Stimulated activated CD4-positive, alpha-beta T cell treated with anti-CD3 and anti-CD28 coated beads, TNF-alpha, amount 100 ng/mL, for 1 hour (primary cell): ENCODE measurements at places on chromosomes 5 and 9.
A peak's percentile ranks its signal among the peaks of the same experiment; 100 is the strongest.

- DNase-seq, result no peak
Observed at GRCh38 chr5:59661954-59662615, 231.4 kb downstream of the PDE4D start.

DNA sequence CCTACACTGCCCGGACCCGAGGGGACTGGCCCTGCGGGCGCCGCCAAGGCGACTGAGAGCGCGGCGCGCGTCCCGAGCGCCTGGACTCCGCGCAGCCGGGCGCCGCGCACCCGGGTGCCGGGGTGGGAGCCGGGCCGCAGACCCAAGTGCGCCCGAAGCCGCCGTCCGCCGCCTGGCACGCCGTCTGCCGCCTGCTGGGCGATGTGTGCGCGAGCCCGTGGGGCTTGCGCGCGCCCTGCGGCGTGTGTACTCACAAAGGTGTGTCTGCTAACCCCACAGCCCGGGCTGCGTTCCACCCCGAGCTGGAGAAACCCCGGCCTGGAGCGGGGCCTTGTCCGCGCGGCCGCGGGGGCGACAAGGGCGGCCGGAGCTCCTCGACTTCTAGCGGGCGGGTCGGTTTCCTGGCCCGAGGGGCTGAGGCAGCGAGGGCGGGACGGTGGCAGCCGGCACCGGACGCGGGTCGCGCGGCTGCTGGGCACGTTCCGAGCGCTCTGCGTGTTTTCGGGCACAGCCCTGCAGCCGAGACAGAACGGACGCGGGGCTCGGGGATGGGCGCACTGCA lies 1.1 kb upstream of the ZSWIM6 start:
- peak; percentile 56 for DNase-seq

GRCh38 chr9:87606841-87607521 lies 109.3 kb downstream of the DAPK1 start:
- DNase-seq, result no peak

DNA sequence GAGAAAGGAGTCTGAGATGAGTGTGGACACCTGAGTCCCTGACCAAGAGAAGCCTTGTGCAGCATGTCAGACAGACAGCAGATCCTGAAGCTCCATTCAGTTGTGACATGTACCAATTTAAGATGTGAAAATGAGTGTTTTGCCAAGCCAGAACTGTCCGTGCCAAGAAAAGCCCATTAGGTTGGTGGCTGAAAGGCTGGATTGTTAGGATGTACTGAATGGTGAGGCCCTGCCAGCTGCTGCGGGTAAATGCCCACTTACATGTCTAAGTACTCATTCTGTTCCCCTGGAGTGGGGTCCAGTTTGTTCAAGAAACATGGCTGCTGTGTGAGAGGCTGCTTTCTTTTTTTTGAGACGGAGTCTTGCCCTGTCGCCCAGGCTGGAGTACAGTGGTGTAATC lies 14.6 kb downstream of the DAPK1 start:
- no peak for DNase-seq

DNA sequence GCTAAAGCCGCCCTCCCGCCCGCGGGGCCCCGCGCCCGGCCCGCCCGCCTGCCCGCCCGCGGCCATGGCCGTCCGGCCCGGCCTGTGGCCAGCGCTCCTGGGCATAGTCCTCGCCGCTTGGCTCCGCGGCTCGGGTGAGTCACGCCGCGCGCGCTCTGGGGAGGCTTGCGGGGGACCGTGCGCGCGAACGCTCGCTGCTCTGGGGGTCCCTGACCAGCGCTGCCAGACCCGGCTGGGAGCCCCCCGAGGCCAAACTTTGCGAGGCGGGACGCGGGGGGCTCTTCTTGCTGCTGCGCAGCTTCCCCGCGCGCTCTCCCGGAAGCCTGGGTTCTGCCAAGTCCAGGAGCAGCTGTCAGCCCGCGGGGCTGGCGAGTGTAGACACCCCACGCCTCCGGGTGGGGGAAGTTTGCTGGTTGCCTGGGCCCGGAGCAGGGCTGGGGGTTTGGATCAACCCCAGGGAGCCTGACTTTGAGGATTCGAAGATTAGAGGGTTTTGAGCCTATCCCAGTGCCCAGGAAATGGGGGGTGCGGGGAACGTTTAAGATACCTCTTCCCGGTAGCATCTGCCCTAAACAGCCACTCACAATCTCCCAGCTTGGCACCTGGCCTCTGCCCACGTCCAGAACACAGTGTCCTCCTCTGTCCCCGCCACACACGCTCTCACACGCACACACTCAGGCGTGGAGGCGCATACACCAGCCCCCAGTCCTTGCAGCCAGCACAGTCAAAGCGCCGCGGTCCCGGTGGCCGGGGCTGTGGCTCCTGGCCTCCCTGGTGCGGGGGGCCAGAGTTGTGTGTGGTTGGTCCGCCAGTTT lies 535 bp downstream of the UNC5A start:
- no peak for DNase-seq

- no peak for DNase-seq
Observed at GRCh38 chr5:43078956-43079355, 38.8 kb upstream of the ANXA2R start.

DNA sequence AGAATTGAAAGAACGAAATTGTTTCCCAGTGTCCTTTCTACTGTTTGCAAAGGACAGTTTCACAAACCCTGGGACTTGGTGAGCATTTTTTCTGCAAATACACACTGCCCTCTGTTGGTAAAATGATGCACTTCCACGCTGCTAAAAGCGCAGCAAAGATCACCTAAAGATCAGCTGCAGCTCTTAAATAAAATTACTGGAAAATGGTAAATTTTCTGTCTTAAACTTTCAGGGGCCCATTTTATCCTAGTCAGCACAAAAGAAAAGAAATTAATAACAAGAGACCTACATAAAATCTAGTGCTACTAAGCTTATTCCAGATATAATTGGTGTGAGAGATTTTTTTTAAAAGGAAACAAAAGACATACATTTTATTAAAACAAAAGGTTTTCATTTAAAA lies 566.0 kb downstream of the CAAP1 start:
- no peak for DNase-seq

DNA sequence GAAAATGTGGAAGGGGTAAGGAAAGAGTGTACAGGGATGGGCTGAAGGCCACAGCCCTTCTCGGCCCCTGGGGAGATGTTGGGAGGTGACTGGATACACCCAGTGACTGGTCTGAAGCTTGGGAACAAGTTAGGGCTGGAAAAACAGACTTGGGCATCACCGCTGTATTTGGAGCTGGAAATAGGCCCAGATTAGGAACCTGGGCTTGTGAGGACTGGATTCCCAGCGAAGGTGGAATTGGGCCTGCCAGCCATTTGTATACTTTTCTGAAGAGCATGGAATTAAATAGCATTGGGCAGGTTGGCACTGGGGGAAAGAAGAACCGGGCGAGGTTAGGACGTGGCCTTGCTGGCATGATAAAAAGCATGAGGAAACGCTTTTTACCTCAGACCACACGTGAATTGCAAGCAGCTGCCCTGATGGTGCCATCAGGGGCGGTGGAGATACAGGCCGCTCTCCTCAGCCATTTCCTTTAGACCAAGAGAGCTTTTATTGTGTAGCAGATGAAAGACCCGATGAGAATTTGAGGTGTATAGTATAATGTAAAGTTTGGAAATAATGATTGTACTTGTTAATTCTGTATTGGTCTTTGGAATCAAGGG lies 37.8 kb downstream of the OTULIN start:
- DNase-seq, result no peak

DNA sequence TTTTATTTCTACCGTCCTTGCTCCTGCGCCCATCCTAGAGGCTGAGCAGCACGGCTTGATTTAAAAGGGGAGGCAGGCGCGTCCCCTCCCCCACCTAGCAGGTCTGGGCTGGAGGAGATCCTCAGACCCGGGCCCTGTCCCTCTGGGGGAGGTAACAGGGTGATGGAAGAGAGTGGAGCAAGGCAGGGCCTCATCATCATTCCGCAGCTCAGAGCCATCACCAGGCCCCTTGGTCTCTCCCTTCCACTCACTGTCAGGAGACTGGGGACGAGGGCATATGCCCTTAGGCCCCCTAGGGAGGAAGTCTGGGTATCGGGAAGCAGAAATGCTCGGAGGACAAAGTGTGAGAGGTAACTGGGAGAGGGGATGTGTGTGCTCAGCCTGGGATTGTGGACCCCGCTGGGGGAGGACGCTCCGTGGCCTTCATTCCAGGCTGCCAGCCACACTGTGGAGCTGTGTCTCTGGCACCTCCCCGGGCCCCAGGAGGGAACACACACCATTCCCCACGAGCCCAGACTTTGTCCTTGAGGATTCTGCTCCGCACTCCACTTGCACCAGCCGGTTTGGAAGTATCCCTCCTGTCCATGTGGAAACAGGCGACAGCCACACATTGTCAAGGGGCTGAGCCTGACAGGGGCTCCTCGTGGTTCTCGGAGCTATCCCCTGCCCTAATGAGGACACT lies 761 bp downstream of the REEP2 start:
- no peak for DNase-seq

DNA sequence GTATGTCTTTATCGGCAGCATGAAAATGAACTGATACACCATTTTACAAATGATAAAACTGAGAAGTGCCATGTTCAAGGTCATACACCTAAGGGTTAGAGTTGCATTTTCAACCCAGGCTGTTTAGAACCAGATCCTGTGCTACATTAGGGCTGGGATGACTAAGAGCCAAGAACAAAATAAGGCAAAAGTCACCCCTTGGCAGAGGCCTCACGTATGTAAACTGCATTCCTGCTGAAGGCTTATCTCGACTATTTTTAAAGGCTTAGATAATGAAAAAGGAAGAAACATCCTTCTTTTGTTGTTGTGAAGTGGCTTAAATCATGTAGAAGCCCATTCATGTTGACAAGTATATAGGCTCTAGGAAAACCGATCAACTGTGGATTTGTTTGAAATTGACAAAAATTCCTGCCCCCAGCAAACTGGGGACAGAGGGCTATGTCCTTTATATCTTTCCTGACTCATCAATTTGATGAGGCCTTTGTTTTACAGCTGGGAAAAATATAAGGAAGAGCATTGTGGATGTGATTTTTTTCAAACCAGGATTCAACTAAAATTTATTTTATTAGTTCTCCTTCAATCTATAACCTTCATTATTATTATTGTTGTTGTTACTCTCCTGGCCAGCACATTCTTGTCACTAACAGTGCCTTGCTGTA lies 196.5 kb downstream of the SNX18 start:
- DNase-seq, result no peak

DNA sequence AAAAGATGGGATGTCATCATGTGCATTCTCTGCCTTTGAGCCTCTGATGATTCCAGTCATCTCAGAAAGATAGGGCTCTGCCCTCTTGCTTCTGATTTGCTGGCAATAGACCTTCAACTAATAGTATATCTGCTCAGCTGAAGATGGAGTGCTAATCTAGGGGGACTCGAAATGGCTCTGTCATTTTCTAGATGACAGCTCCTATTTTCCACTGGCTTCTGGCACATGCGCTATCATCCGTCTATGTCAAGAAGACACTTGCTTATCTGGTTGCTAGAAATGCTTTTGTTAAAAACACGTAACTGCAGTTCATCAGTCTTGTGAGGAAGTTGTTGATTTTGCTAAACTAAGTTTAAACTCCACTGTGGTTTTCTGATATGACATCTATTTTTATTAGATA lies 265.5 kb upstream of the ZNF608 start:
- DNase-seq, result no peak

DNA sequence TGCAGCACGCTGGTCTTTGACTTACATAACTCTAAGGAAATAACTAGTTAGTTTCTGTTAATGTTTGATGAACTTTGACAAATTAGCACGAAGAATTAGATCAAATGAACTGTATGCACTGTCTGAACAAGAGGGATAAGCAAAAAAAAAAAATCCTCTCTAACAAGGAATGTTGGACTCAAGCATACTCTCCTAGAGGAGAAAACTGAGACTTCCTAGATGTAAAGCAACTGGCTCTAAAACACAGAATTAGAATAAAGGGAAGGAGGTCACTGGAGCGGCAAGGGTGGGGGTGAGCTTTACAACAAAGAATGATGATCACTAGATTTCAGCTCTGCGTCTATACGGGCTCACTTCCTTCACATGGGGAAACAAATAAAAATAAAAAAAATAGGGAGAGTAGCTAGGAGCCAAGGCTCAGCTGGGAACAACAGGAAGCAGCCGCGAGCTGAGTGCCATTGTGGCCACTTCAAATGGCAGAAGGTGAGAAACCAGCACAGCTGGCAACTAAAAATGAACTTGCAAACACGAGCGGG lies 48.7 kb upstream of the CEMIP2 start:
- no peak for DNase-seq

DNA sequence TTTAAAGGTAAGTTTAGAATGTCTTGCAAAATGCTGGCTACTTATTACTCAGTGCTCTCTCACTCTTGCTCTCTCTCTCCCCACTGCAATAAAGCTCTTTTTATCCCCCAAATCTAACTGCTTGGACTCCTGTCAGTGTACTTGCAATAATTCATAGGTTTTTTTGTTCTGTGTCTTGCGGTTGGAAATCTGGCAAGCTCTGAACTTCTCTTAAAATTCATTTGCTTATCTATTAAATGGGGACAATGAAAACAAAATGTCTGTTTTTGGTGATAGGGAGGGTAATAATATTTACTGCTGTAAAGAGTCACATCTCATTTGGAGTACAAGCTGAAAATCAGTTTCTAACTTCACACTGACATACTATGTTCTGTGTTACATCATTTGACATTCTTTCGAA lies 18.7 kb upstream of the OR13D1 start:
- no peak for DNase-seq

GRCh38 chr5:173265433-173265832 lies 30.4 kb upstream of the NKX2-5 start:
- no peak for DNase-seq

GRCh38 chr5:91224969-91225368 lies 158.1 kb downstream of the ARRDC3 start:
- no peak for DNase-seq

GRCh38 chr5:43191740-43192557 lies at the start of gene NIM1K:
NIM1K (plus strand) TSS chr5:43192225; CDS start chr5:43245776, 53,551 bp downstream.
- no peak for DNase-seq

GRCh38 chr5:111685969-111686368 lies 71.0 kb downstream of the NREP start:
- DNase-seq, result no peak

- DNase-seq, result no peak
Observed at GRCh38 chr5:112381521-112381920, 37.6 kb downstream of the EPB41L4A start.

DNA sequence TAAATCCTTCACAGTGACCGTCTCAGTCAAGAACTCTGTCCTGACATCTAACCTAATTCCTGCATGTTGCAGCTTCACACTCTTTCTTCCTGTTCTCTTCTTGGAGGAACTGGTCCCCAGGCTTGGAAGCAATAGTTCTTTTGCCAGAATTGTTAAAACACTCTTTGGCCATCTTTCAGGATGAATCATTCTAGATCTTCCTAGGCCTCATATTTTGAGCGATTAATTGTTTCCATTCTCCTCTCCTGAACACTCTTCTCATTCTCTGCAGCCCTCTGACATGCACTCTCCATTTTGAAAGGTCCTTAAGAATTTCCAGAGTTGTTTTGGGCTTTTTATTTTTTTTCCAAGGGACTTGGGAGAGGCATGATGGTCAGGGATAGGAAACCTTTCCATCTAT lies 85.8 kb downstream of the FAM114A2 start:
- DNase-seq, result no peak
